ENCODE measurements at places on chromosomes 3 and 15.

- H3K4me3 ChIP-seq = no peak overlapping the region
- DNase-seq = no peak
- H3K4me1 ChIP-seq = no peaks in the 10 kb centered on the region
- H3K27ac ChIP-seq = no peak overlapping the region
- no peaks in the 10 kb centered on the region for H3K27me3 ChIP-seq
- H3K36me3 ChIP-seq = no peaks in the 10 kb centered on the region
Measured at GRCh38 chr3:58077596-58078285, 69.5 kb downstream of the FLNB start.

DNA sequence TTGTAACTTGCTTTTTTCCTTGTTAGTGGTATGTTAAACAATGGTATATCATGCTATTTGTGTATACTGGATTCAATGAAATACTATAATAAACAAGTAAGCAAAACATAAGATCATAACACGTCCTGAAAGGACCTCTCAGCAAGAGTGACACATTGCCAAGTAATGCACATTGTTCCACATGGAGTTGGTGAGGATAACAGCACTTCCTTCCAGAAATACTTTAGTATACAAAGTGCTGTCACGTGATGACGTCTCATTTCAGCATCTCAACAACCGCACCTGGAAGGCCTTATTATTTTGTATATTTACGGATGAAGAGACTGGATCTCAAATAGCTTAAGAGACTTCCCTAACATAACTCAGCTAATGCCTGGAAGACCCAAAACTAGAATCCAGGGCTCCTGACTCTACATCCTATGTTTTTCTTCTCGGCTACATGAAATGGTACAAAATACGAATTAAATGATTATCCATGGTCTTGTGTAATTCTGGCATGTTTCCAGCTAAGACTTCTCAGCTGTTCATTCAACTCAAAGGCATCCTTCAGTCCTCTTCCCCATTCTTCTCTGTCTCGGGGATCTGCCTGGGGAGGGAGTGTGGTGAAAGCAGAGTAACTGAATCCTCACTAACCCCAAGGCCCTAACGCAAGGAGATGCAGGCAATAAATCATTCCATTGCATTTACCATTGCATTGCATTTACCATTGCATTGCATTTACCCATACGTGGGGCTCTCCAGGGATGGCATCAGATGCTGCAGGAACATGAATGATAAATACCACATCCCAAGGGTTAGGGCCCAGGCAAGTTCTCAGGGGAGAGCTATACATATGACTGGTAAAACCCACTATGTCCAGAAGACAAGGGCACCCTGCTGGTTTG lies 79.2 kb downstream of the LIPC start:
- no peaks in the 10 kb centered on the region for H3K4me1 ChIP-seq
- H3K4me3 ChIP-seq = no peak overlapping the region
- H3K27ac ChIP-seq = no peak overlapping the region

- H3K4me3 ChIP-seq = peak overlapping the region; percentile 75
- peak overlapping the region; percentile 88 for H3K27ac ChIP-seq
Measured at GRCh38 chr15:66294157-66294931, 976 bp downstream of the DIS3L start.

DNA sequence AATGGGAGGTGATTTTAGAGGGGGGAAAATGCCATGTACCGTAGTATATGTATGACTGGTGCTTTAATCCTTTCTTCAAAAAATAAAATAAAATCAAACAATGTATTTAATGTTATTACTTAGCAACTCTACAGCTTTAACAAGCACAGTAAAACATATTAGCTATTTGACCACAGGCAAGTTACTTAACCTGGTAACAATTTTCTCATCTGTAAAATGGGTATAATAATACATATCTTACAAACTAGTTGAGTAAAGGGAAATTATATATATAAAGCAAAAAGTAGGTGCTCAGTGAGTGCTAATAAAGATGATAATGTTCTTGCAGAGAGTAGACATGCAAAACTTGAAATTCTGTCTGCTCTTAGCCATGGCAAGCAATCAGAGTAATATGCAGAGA lies 27.9 kb downstream of the SSR3 start:
- no peaks in the 10 kb centered on the region for H3K36me3 ChIP-seq
- no peak for DNase-seq
- no peaks in the 10 kb centered on the region for H3K4me1 ChIP-seq
- no peaks in the 10 kb centered on the region for H3K27me3 ChIP-seq
- no peak overlapping the region for H3K27ac ChIP-seq

DNA sequence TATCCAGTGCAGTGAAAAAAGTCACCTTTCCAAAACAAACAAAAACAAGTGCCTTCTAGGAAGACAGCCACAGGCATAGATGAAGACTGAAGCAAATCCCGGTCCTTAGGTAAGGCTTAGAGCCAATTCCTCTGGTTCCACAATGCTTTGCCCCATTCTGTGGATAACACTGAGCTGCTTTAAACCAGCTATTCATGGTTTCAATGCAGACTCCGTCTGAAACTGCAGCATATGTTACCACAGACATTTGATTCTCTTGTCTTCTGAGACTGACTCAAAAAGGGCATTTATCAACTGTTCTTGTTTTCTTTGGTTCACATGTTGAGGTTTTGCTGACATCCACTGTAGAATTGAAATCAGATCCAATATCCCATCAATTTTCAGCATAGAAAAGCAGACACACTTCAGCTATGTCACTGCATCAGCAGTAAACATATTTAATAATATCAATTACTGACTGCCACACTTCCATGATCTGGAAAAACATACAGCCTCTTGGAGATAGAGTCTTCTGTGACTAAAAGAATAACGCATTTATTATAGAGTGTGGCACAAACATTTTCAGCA lies 659.3 kb downstream of the ROBO2 start:
- H3K27ac ChIP-seq = no peak overlapping the region
- DNase-seq = no peak
- no peaks in the 10 kb centered on the region for H3K4me1 ChIP-seq
- no peaks in the 10 kb centered on the region for H3K27me3 ChIP-seq

DNA sequence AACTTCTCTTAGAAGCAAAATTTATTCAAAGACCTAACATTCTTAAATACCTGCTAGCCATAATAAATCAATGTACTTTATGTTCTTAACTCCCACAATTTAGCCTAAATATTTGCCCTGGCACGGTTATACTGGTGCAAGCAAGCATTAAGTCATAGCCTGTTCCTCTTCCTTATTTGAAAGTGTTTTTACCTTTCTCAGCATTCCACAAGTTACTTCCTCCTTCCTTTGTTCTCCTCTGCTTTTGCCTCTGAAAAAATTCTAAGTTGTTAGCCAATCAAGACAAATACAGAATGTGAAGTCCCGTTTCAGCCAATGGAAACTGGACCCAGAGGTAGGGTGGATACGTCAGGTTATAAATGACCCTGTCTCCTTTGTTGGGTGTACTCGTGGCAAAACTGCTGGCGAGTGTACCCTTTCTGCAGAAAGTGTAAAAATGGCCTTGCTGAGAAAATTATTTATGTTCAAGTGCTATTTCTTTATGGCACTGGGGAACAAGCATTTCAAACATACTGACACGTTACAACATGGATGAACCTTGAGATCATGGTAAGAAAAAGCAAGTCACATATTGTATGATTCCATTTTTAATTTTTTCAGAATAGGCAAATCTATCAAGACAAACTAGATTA lies 3.1 kb upstream of the TATDN2 start:
- no peaks in the 10 kb centered on the region for H3K36me3 ChIP-seq
- no peaks in the 10 kb centered on the region for H3K27me3 ChIP-seq
- peaks cover 4% of the 10 kb centered on the region for H3K4me1 ChIP-seq
- H3K27ac ChIP-seq = no peak overlapping the region
- no peak overlapping the region for H3K4me3 ChIP-seq

DNA sequence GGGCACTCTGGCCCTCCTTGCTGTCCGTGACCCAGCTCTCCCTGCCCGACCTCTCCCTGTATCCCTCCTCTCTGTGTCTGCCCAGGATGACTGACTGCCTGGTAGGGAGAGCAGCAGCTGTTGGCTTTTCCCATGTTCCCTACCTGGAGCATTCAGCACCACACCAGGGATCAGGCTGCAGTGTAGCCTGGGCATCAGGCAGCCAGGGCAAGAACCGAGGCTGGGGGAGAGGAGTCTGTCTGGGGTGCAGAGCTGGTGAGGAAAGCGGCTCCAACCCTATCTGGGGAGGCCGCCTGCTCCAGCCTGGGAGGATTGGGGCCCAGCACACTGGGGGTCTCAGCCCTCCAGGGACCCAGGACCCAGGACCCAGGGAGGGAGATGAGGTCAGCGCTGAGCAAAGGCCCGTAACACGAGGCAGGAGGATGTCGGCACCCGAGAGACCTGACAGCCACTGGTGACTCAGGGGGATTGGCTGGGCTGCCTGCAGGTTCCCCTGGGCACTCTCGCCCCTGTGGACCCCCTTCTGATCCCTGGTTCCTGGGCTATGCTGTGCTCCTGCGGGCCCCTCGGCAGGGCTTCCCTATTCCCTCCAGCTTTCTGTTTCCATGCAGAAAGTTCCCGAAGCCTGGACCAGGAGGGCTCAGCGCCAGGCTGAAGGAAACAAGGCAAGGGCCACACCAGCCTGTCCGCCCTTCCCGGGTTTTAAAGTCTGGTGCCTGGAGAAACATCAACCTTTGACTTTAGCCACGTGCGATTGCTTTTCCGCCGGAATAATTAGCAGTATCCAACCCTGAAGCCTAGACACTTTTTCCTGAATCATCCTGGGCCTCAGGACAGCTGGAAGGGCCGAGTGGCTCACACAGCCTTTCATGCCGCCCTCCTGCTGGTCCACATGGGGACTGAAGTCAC lies 128.2 kb upstream of the MEF2A start:
- DNase-seq = no peak
- no peaks in the 10 kb centered on the region for H3K27me3 ChIP-seq
- no peak overlapping the region for H3K4me3 ChIP-seq

DNA sequence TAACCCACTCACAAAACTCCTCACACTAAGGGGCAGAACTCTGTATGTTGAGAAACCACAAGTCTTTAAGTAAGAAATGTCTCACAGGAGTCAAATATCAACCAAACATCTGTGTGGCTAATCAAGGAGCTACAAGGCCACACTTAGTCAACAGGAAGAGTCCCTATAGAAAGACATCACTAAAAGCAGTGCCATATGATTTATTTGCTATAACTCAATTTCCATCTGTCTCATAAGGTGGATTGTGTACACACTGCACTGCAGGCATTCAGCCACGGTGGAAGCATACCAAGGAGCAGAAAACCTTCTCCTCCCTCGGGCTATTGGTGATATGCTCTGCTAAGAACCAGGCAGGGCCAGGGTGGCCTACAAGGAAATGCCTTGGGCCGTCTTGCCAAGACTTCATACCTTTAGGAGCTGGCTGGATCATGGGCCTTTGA lies 197.6 kb upstream of the CFAP20DC start:
- H3K27ac ChIP-seq = no peak overlapping the region
- H3K4me1 ChIP-seq = no peaks in the 10 kb centered on the region
- H3K4me3 ChIP-seq = no peak overlapping the region
- DNase-seq = no peak

DNA sequence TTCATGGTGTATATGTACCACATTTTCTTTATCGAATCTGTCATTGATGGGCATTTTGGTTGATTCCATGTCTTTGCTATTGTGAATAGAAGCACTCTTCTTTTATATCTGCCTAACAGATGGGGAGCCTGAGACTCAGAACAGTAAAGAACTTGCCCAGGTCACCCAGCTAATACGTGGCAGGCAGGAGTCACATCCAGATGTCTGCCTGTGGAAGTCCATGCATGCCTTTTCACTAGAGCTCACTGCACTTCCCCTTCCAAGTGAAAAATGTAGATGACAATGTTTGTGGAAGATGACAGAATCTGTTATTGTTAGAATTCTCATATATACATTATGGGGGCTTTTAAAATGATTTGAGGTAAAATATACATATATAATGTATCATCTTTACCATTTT lies 165.0 kb downstream of the PDZRN3 start:
- H3K27ac ChIP-seq = no peak overlapping the region
- H3K27me3 ChIP-seq = no peaks in the 10 kb centered on the region
- no peaks in the 10 kb centered on the region for H3K36me3 ChIP-seq
- no peaks in the 10 kb centered on the region for H3K4me1 ChIP-seq
- DNase-seq = no peak

GRCh38 chr15:69824075-69824876 lies 273.4 kb downstream of the TLE3 start:
- H3K4me1 ChIP-seq = no peaks in the 10 kb centered on the region
- no peak for DNase-seq
- H3K27ac ChIP-seq = no peak overlapping the region

DNA sequence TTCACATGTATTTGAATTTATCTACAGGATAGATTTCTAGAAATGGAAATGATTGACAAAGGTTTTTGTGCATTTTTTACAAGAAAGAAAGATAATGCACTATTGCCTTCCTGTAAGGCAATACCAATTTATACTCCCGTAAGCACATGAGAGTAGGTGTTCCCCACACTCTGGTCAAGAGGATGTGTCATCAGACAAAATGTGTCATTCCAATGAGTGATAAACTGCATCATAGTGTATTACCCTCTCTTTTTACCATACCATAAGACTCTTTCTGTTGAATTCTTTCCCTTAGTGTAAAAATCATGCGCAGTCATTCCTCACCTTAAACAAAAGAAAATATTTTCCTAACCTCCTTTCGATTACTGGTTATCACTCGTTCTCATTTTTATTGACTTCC lies 251.0 kb downstream of the ROBO1 start:
- H3K27ac ChIP-seq = no peak overlapping the region
- no peaks in the 10 kb centered on the region for H3K27me3 ChIP-seq
- no peaks in the 10 kb centered on the region for H3K4me1 ChIP-seq

DNA sequence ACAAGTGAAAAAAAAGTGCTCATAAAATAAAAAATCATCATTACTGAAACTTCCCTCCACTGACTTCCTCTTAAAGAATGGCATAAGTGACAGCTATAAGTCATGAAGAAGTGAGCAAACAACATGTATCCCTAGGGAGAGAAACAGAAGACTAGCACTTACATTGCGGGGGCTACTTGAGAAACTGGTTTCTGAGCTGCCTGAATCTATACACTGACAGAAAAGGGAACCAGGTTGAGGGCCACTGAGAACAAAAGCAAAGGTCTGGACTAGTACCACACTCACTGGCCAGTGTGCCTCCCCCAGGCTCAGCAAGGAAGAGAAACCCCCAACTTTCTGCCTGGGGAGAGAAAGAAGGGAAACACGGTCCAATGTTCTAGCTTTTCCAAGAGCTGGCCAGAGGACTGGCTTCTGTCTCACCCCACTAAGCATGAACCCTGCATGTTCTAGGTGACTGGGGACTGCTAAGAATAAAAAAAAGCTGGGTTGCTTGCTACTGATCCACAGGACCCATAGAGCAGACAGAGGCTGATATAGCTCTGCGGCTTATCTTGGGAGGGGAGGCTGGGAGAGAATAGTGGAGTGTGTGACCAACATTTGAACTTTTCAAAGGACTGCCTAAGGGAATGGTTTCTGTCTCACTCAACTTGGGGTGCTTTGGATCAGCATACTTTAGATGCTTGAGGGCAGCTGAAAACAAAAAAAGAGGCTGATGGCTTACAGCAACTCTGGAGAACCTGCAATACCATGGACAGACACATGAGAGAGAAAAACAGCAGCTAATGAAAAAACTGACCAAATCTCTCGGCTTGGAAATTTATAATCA lies 8.1 kb downstream of the RAD18 start:
- no peak for DNase-seq
- H3K4me1 ChIP-seq = no peaks in the 10 kb centered on the region
- H3K36me3 ChIP-seq = no peaks in the 10 kb centered on the region
- no peak overlapping the region for H3K4me3 ChIP-seq
- no peak overlapping the region for H3K27ac ChIP-seq
- no peaks in the 10 kb centered on the region for H3K27me3 ChIP-seq

Measured in Peyer's patch (tissue), 4 donors.